ENCODE measurements at places on chromosomes 6 and 20.

- no peak for DNase-seq
Observed at GRCh38 chr6:13457577-13457976, 29.8 kb downstream of the GFOD1 start.

DNA sequence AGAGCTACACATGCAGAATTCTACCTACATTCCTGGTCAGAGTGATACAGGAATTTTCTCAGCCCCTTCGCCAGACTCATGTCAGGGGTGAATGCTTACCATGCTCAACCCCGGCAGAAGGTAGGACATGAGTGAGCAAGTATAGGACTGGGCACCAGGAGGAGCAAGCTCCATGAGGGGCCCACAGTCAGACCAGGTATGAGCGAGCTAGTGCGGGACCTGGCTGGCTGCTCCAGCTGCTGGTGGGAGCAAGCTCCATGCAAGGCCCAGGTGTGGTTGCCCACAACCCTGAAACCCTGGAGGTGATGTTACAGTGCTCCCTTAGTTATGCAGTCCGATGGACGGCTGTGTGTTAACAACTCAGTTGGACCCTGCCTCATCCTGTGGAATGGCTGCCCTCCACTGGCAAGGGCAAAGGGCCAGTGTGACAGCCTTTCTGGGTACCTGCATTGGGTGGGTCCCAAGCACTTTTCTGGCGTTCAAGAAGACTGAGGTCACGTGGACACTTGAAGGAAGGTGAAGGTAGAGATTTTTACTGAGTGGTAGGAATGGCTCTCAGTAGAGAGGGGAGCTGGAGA lies 503.5 kb upstream of the CITED2 start:
- DNase-seq: no peak

DNA sequence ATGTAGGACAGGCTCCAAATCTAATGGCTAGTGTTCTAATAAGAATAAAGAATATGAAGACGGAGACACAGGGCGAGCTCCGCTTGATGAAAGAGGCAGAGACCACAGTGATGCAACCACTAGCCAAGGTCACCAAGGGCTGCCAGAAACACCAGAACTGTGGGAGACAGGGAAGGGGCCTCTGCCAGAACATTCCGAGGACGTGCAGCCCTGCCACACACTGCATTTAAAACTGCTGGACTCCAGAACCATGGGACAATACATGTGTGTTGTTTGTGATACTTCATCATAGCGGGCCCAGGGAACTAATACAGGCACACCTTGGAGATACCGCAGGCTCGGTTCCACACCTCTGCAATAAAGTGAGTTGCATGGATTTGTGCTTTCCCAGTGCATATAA lies 2.9 kb upstream of the THBS2 start:
- DNase-seq: no peak

DNA sequence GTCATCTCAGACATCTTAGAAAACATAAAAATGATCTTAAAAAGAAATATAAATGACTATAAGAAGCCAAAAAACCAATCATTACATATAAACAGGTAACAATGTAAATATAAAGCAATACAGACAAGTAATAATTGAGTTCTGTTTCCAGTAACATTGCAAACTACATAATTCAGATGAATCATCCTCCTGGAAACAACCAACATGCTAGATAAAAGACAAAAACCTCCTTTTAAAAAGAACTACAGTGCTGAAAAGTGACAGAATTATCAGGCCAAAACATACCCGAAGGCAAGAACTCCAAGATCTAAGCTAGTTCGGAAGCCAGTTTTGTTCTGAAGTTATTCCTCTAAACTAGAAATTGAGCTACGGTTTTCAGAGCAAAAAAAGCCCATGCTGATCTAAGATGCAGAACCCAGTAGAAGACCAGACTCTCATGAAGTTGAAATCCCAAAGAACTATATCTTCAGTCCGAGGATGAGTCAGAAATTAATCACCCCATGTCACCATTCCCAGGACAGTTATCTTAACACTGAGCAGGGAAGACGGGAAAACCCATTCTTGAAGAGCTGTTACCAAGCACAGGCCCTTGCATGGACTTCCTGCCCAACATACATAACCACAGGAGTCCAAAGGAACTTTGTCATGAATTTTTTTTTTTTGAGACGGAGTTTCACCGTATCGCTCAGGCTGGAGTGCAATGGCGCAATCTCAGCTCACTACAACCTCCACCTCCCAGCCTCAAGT lies 9.8 kb downstream of the PGM3 start:
- DNase-seq: no peak
